ENCODE measurements at places on chromosomes 16 and 17. TPM values are rescaled to one million over a fixed set of nuclear protein-coding genes. Genes with fewer than 3 reads are reported as not detected.

- H3K36me3 ChIP-seq = no peaks in the 10 kb centered on the region
- no peaks in the 10 kb centered on the region for H3K27me3 ChIP-seq
- no peak overlapping the region for H3K4me3 ChIP-seq
- DNase-seq = no peak
Observed at GRCh38 chr17:17411692-17412091, 65.1 kb upstream of the MED9 start.

DNA sequence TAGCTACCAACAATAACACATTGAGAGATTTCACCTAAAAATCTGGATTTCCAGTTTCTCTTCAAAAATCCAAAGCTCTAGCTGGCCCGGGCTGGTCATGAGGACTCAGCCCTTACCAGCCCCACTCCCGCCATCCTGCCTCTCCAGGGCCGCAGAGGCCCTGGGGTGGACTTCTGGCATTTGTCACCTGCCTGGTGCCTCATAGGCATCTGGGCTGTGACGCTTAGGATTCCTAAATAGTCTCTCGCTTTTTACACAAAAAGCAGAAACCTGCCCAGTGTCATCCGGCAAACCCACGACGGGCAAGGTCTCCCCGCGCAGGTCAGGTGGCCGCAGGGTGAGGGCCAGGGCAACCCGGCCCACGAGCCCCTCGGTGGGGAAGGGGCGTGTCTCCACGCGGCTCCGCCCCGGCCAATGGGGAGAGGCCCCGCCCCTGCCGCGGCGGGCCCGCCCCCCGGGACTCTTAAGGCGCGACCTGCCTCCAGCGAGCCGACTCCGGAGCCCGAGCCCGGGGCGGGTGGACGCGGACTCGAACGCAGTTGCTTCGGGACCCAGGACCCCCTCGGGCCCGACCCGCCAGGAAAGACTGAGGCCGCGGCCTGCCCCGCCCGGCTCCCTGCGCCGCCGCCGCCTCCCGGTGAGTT, at the start of gene VASN:
TSS of gene VASN (plus strand) at position 492 of the 644 bp plus-strand sequence. CDS start 9,030 bp downstream, outside the sequence.
- H3K27me3 ChIP-seq = no peaks in the 10 kb centered on the region
- DNase-seq = peak; percentile 97
- peaks cover 65% of the 10 kb centered on the region for H3K4me1 ChIP-seq
- peak within 1 kb of the TSS; percentile 82 for H3K27ac ChIP-seq

DNA sequence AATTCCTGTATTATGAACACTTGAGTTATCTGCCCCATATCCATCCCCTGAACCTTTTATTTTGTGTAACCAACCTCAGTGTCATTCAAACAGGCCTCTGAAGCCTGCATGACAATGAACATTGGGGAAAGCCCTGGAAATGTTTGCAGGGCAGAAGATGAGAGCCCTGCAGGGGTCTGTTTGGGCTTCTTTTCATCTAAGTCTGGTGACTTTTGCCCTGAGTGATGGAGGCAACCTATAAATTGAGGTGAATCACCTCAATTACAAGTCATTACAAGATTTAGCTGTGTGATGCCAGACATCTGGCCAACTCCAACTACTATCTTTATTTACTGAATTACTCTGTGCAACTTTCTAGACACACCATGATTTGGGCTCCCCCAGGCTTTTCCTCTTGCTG, 189.2 kb downstream of the MAF start:
- no peak overlapping the region for H3K4me3 ChIP-seq
- no peaks in the 10 kb centered on the region for H3K4me1 ChIP-seq
- no peak overlapping the region for H3K27ac ChIP-seq
- H3K27me3 ChIP-seq = no peaks in the 10 kb centered on the region
- no peak for DNase-seq

DNA sequence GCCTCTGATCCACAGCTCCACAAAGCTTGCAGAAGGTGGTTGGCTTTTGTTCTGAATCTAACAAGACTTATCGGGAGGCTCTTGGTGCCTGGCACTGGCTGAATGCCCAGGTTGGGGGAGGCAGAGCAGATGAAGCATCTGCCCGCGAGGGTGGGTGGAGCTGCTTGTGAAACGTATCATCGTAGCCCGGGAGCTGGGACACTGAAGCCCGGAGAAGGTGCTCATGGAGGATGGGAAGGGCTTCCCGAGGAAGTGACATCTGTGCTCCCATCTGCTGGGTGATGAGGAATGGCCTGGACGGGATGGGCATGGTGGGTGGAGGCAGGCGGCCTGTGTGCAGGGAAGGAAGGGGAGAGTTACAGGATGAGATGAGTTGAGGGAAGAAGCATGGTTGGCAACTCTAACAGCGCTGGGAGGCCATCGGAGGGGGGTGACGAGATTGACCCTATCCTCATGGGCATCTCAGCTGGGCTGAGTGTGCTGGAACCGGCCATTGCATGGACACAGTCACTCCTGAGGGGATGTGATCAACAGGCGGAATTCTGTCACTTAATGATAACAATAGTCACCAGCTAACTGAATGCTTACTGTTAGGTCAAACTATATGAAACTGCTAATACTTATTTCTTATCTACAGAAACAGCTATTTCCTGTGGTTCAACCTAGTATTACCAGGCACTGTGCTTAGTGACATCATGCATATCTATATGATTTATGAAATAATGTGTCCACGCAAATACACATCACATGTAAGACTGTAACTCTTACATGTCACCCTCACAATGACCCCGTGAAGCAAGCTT, 102.7 kb downstream of the ABCC6 start:
- H3K27ac ChIP-seq = peak overlapping the region; percentile 19
- H3K4me1 ChIP-seq = peaks cover 6% of the 10 kb centered on the region
- H3K4me3 ChIP-seq = no peak overlapping the region
- peaks cover 39% of the 10 kb centered on the region for H3K36me3 ChIP-seq
- DNase-seq = no peak

- H3K4me1 ChIP-seq = no peaks in the 10 kb centered on the region
- peaks cover 28% of the 10 kb centered on the region for H3K27me3 ChIP-seq
- no peak overlapping the region for H3K4me3 ChIP-seq
- no peaks in the 10 kb centered on the region for H3K36me3 ChIP-seq
- peak; percentile 70 for DNase-seq
Observed at GRCh38 chr16:1042866-1043265, 29.7 kb upstream of the SSTR5 start.

DNA sequence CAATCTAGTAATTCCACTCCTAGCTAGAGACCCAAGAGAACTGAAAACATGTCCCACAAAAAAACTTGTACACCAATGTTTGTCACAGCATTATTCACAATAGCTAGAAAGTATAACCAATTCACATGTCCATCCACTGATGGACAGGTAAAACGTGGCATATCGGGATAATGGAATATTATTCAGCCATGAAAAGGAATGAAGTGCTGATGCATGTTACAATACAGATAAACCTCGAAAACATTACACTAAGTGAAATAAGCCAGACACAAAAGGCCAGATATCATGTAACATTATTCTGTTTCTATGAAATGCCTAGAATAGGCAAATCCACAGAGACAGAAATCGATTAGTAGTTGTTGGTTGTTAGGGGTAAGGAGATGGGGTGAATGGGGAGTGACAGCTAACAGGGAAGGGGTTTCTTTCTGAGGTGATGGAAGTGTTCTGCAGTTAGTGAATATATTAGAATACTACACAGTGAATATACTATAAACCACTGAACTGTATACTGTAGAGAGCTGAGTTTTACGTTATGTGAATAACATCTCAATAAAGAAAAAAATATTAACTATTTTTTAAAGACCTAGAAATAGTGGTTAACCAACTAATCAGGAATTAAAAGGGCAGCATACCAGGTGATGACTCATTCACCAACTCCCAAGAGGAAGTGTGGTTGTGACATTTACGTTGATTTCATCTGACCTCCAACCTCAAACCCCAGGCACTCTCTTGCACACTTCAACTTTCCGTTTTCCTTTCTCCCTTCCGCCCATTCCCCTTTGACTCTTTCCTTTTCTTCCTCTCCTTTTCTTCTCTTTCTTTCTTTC, 48.6 kb downstream of the GAS7 start:
- DNase-seq = no peak
- H3K4me3 ChIP-seq = no peak overlapping the region

GRCh38 chr17:62187681-62188080, 122.6 kb upstream of the MED13 start:
- H3K4me3 ChIP-seq = no peak overlapping the region
- no peaks in the 10 kb centered on the region for H3K27me3 ChIP-seq
- no peaks in the 10 kb centered on the region for H3K4me1 ChIP-seq

DNA sequence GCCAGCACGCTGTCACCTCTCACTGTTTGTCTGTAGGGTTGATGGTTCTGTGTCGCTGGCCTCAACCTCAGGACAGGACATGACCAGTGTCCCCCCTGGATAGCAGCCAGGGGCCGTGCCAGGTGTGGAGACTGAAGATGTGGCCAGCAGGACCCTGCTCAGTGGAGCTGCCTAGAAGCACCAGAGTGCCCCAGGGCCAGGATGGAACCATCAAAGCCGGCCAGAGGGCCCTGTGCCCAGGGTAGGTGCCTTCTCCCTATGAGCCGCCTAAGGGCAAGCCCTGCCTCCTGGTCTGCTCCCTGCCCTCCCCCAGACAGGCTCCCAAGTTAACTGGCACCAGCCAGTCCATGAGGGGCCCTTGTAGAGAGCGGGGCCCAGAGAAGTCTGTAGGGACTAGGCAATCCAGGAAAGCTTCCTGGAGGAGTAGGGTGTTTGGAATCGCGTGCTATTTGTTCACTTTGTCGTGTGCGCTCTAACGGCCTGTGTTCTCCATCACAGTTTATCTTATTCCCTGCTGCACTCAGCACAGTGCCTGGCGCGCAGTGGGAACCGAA, 546 bp upstream of the NDUFB10 start:
- H3K27me3 ChIP-seq = no peaks in the 10 kb centered on the region
- no peak overlapping the region for H3K4me3 ChIP-seq
- DNase-seq = no peak
- peak overlapping the region; percentile 94 for H3K27ac ChIP-seq
- H3K4me1 ChIP-seq = peaks cover 26% of the 10 kb centered on the region

DNA sequence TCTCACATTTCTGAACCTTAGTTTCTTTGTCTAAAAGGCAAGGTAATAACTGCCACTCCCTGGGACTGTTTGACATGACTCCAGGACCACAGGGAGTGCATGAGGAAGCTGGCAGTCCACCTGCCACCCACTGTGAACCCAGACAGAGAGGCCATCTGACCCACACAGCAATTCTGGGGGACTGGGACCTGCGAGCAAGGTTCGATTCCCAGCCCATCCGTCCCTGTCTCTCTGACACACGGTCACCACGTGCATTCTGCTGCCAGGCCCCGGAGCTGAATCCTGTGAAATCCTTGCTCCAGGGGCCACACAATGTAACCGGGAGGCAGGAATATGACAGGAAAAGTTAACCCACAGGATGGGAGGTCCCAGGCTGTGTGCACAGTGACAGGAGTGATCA, 218.8 kb upstream of the FOXF1 start:
- no peaks in the 10 kb centered on the region for H3K36me3 ChIP-seq
- no peak overlapping the region for H3K4me3 ChIP-seq
- DNase-seq = no peak
- H3K27me3 ChIP-seq = no peaks in the 10 kb centered on the region
- H3K4me1 ChIP-seq = no peaks in the 10 kb centered on the region
- no peak overlapping the region for H3K27ac ChIP-seq

DNA sequence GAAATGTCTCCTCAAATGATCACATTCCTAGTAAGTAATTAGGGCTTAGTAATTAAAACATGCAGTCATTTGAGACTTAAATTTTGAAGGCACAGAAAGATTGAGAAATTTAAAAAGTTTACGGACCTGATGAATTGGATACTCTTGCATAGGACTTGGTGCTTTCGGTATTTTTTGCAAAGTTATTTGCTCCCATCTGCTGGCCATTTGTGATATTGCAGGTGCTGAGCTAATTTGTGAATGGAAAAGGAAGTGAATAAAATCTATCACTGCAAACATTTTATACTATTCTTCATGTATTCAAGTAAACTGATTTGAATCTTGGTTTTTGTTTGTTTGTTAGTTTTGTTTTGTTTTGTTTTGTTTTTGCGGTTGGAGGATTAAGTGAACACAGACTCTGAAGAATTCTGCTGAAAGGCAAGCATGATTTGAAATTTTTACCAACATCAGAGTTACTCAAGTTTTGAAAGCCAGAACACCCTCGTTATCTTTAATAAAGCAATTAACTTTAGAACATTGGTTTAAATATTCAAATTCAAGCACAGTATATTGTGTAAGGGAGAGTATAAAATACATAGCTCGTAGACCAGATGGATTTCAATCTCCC, 689.5 kb upstream of the RBFOX1 start:
- no peak overlapping the region for H3K4me3 ChIP-seq
- H3K4me1 ChIP-seq = no peaks in the 10 kb centered on the region
- no peak overlapping the region for H3K27ac ChIP-seq
- H3K27me3 ChIP-seq = peaks cover 4% of the 10 kb centered on the region
- no peak for DNase-seq

- DNase-seq = no peak
- no peaks in the 10 kb centered on the region for H3K4me1 ChIP-seq
- H3K36me3 ChIP-seq = no peaks in the 10 kb centered on the region
Observed at GRCh38 chr16:9996221-9996620, 186.0 kb downstream of the GRIN2A start.

DNA sequence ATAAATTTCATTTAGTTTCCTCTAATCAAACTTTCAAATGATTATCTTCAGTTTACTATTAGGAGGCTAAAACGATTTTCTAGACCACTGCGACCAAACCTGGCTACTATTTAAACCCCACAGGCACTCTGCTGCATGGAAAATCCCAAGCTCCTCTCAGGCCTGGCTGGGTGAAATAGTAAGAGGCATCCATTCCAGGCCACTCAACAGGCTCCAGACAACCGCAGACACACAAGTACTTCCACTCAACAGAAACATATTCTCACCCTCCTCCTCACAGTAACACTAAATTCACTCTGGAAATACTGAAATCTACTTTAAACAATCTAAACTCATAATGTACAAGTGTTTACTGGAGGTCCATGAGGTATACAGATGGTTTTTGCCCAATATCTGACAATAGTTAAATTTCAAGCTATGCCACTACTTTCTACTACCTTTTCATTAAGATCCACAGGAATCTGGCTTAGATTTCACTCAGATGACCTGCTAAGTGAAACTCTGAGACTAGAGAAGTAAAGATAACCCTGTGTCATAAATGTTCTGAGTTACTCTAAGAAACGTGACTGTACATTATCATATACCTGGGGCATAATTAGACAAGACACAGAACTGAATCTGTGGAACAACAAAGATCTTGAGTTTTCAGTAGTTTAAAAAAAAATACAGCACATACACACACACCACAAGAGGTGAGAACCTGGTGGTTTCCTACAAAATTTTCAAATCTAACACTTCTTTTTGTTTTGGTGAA, 10.4 kb downstream of the VPS53 start:
- peaks cover 26% of the 10 kb centered on the region for H3K36me3 ChIP-seq
- H3K27me3 ChIP-seq = no peaks in the 10 kb centered on the region
- no peak overlapping the region for H3K27ac ChIP-seq
- no peak overlapping the region for H3K4me3 ChIP-seq

DNA sequence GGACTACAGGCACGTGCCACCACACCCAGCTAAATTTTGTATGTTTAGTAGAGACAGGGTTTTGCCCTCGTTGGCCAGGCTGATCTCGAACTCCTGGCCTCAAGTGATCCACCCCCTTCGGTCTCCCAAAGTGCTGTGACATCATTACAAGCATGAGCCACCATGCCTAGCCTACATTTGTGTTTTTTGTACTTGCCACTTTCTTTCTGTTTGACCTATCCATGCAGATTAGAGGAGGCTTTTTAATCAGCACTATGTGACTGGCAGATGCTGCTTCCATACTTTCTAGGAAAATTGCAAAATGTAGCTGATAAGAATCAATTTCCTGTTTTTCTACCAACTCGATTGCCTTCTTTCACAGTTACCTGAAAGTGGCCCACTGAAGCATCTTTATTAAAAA, 57.3 kb downstream of the B9D1 start:
- peak overlapping the region; percentile 79 for H3K27ac ChIP-seq
- peaks cover 69% of the 10 kb centered on the region for H3K4me1 ChIP-seq
- no peak overlapping the region for H3K4me3 ChIP-seq
- DNase-seq = no peak

ANKS3 gene
- total RNA-seq = 19.8 TPM

CX3CL1 gene
- 66.4 TPM for total RNA-seq

NPB gene
- not detected for total RNA-seq

EVPLL gene
- 1.7 TPM for total RNA-seq

HS3ST3B1 gene
- 7.2 TPM for total RNA-seq

ATP1B2 gene
- total RNA-seq = 2.2 TPM
